ENCODE measurements at places on chromosomes 12 and 14.

- no peak for DNase-seq
Measured at GRCh38 chr14:102863381-102863780, 59.1 kb upstream of the AMN start.

DNA sequence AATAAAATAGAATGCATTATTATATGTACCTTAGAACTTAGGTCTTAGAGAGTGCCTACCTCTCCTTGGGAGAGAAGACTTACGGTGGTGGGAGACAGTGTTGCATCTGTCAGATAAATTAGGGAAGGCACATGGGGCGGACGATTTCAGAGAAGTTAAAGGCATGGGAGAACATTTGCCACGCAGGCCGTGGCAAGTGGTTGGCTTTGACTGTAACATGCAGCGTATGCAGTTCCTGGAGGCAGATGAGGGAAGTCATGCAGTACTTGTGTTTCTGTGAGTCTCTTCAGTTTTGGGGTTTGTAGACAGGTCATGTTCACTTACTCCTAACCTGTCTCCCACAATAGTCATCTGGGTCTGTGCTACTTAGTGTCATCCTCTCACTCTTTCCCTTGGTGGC, 43.6 kb downstream of the ETV6 start:
- DNase-seq = no peak

GRCh38 chr14:104221636-104222369, 83.4 kb downstream of the KIF26A start:
- no peak for DNase-seq

DNA sequence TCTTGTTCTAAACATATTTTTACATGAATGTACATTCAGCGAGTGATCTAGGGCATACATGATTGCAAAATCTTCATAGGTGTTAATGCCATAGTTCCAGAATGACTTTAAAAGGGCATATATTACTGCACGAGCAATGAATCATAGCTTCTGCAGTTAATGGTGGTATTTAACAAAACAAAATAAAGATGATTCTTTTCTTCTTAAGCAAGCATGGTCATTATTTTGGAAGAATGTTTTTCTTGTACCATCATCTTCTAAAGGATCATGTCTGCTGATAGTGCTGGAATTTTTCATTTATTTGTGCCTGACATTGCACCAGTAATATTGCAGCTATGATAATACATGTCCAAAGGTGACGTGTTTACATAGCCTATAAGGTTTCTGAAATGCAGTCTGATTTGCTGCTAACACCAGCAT, 388.6 kb downstream of the CCDC91 start:
- no peak for DNase-seq

DNA sequence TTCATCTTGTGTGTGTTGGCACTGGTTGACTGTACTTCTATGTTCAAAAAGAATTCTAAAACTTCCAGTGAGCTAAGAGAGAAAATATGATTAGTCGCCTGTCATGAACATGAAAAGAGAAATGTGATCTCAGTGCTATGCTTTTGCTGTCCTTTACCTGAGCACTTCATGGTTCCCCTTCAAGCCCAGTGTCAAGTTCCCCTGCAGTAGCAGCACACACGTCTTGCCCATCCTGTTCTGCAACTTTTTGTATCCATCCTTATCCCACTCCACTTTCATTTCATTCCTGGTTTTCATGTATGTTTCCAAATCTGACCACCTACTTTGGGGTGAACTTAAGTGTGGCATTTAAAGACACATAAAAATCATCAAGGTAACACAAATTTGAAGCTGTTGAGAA, 848.0 kb upstream of the USP15 start:
- no peak for DNase-seq
